HFFc6 (cell line): ENCODE measurements at places on chromosomes 2 and 18.

- no peak overlapping the region for H3K4me3 ChIP-seq
- H3K27ac ChIP-seq = no peak overlapping the region
- H3K4me1 ChIP-seq = peaks cover 6% of the 10 kb centered on the region; the same call in 1 of the 2 replicates
Observed at GRCh38 chr18:73168236-73168635, 300.4 kb upstream of the NETO1 start.

DNA sequence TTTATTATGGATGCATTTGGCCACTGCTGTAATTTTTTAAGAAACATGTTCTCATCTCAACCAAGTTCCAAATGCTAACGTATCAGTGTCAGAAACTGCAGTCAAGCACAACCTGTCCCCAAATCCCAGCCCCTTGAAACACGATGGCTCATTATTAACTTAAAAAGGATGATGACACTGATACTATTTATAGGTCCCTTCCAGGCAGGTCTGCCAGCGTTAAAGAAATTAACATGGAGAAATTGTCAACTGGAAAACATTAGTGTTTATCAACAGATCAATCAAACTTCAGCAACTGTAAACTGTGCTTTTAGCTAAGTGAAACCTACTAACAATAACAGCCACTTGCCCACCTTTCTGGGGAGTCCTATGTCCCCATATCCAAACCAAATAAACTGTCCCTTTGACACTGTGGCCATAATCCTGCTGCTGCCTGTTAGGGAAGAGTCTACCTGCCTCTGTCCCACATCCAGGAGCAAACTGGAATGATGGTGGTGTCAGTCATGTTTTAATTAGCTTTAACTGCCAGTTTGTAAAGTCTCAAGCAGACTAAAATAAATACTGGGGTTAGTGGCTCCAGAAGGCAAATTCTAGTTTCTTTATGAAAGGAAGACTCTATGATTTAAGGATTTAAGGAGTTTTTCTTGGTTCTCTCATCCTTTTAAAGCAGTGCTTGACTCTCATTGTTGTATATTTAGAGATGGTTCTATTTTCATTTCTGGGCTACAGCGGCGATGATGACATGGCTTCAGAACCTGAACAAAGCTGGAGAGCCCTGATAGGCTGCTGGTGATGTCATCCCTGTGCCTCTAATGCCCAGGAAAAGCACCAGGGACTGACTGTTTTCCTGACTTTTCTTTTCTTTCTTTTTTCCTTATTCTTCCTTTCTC is 583.6 kb upstream of the PIK3C3 start:
- no peaks in the 10 kb centered on the region for H3K4me1 ChIP-seq
- no peak overlapping the region for H3K27ac ChIP-seq
- H3K4me3 ChIP-seq = no peak overlapping the region
- DNase-seq = no peak

GRCh38 chr18:78021196-78021595 is 771.5 kb downstream of the GALR1 start:
- no peak for DNase-seq
- no peak overlapping the region for H3K4me3 ChIP-seq
- H3K4me1 ChIP-seq = no peaks in the 10 kb centered on the region
- no peaks in the 10 kb centered on the region for H3K27me3 ChIP-seq

GRCh38 chr2:107730898-107731297 is 95.8 kb upstream of the RGPD4 start:
- H3K27ac ChIP-seq = no peak overlapping the region
- H3K36me3 ChIP-seq = no peaks in the 10 kb centered on the region
- no peaks in the 10 kb centered on the region for H3K27me3 ChIP-seq
- no peak for DNase-seq
- no peak overlapping the region for H3K4me3 ChIP-seq

GRCh38 chr2:56107502-56108220 is 76.1 kb upstream of the CCDC85A start:
- peaks cover 20% of the 10 kb centered on the region for H3K27me3 ChIP-seq
- DNase-seq = no peak
- H3K4me1 ChIP-seq = peaks cover 25% of the 10 kb centered on the region
- H3K27ac ChIP-seq = no peak overlapping the region

DNA sequence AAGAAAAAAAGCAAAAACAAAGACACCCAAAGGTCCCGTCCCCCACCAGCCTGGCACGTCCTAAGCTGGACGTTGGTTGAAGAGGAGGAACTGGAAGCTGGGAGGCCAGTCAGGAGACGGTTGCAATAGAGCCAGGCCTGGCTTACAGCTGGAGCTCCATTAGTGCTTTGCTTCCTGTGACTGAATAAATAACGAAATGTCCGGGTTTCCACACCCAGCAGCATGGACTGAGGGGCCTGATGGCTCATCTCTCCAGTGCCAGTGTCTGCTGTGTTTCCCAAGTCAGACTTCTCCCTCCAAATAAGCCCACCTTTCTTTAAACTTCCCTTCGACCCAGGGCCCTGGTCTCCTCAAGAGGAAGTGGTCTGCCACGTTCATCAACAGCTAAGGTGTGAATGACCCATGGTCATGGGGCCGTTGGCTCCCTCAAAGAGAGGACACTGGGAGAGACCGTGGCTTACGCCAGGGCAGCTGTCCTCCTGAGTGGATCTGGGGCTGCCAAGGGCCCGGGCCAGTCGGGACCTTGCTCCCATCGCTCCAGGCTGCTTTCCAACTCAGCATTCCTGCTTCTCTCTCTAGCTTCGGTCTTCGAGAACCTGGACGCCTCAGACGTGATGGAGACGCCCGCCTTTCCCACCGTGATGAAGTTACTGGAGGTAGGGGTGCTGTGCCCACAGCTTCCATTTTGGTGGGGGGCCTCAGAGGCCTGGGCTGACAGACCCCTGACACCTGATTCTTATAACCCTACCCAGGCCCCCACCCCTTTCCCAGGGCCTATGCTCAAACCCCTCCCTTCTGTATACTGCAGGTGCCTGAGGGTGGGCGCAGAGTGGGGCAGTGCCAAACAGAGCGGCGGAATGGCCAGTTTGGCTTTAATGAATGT is 44.9 kb downstream of the MYO7B start:
- no peak overlapping the region for H3K27ac ChIP-seq
- no peak for DNase-seq
- H3K27me3 ChIP-seq = peaks cover 21% of the 10 kb centered on the region
- no peak overlapping the region for H3K4me3 ChIP-seq
- H3K36me3 ChIP-seq = no peaks in the 10 kb centered on the region

DNA sequence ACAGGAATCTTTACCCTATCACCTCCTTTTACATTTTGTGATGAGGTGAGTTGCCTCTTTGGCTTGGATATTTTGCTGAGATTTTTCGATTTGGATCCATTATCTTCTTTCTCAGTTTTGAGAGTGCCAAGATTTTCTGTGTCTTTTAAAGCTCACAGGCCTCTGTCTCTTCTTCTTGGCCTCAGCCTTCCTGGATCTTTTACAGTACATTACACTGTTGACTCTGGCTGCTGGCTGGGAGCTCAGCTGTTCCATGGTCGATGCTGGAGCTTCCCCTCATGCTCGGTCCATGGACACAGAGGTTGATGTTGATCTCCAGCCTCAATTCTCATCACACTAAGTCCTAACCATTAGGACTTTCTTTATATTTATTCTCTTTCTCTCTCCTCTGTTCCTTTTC is 332.8 kb upstream of the UBE2E3 start:
- no peak overlapping the region for H3K4me3 ChIP-seq
- no peaks in the 10 kb centered on the region; the same call in 1 of the 2 replicates for H3K27me3 ChIP-seq
- no peaks in the 10 kb centered on the region for H3K36me3 ChIP-seq

DNA sequence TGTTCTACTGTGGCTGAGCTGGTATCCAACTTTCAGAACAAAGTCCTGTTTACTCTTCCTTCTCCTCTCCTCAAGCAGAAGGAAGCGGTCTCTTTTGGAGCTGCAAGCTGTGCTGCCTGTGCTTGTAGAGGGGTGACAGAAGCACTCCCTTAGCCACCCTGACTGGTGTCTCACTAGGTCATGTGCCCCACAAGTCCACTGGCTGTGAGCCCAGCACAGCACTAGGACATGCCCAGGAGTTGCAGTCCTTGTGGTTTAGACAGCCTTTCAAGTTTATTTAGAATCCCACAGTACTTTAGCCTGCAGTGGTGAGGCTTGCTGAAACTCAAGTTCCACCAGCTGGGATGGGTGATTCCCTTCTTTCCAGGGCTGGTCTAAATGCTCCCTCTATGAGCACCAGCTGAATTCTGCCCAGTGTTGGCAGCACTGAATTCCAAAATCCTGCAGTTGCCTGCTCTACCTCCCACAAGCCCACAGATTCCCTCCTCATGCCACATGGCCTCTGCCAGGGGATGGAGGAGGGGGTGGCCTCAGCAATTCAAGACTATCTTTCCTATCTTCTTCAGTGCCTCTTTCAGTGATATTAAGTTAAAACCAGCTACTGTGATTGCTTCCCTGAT is 61.2 kb downstream of the CCDC85A start:
- H3K4me3 ChIP-seq = no peak overlapping the region; the same call in 1 of the 2 replicates
- H3K4me1 ChIP-seq = peaks cover 87% of the 10 kb centered on the region
- H3K36me3 ChIP-seq = peaks cover 50% of the 10 kb centered on the region
- peak overlapping the region; percentile 60 for H3K27ac ChIP-seq
- no peaks in the 10 kb centered on the region; the same call in 1 of the 2 replicates for H3K27me3 ChIP-seq
- DNase-seq = peak; percentile 71

DNA sequence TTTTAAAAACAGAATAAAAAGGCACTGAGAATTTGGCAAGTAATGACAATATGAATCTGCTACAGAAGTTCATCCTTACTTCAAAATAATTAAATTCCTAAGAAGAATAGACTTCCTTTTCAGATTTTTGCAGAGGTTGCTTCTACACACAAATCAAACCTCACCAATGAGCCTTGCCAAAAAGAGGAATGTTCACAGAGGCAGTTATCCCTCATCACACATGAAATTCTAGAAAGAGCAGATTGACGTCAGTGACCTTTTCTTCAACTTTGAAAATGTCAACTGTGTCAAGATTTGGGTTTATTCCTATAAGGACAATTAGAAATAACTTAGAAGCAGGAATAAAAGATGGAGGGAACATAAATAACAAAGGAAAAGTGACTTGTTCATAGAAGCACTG is 64.6 kb downstream of the MBD2 start:
- H3K4me1 ChIP-seq = peaks cover 71% of the 10 kb centered on the region
- DNase-seq = no peak
- H3K27ac ChIP-seq = no peak overlapping the region
- H3K27me3 ChIP-seq = peaks cover 3% of the 10 kb centered on the region; the same call in 1 of the 2 replicates

- no peak overlapping the region for H3K27ac ChIP-seq
- no peak for DNase-seq
- H3K36me3 ChIP-seq = no peaks in the 10 kb centered on the region
- no peaks in the 10 kb centered on the region for H3K4me1 ChIP-seq
Observed at GRCh38 chr18:44356566-44357157, 324.0 kb upstream of the SETBP1 start.

GRCh38 chr2:173238385-173238784 is 116.3 kb upstream of the CDCA7 start:
- H3K27me3 ChIP-seq = no peaks in the 10 kb centered on the region
- H3K4me3 ChIP-seq = no peak overlapping the region
- peaks cover 19% of the 10 kb centered on the region for H3K36me3 ChIP-seq
- no peak for DNase-seq
- H3K27ac ChIP-seq = no peak overlapping the region

GRCh38 chr18:37565101-37565976 is at the start of gene CELF4:
Gene CELF4, minus strand, starts transcription at chr18:37565798.
- H3K27me3 ChIP-seq = peaks cover 53% of the 10 kb centered on the region
- H3K4me3 ChIP-seq = peak within 1 kb of the TSS; percentile 90
- DNase-seq = no peak
- no peaks in the 10 kb centered on the region for H3K36me3 ChIP-seq
- H3K4me1 ChIP-seq = peaks cover 6% of the 10 kb centered on the region
- H3K27ac ChIP-seq = no peak within 1 kb of the TSS; the same call in 1 of the 2 replicates

DNA sequence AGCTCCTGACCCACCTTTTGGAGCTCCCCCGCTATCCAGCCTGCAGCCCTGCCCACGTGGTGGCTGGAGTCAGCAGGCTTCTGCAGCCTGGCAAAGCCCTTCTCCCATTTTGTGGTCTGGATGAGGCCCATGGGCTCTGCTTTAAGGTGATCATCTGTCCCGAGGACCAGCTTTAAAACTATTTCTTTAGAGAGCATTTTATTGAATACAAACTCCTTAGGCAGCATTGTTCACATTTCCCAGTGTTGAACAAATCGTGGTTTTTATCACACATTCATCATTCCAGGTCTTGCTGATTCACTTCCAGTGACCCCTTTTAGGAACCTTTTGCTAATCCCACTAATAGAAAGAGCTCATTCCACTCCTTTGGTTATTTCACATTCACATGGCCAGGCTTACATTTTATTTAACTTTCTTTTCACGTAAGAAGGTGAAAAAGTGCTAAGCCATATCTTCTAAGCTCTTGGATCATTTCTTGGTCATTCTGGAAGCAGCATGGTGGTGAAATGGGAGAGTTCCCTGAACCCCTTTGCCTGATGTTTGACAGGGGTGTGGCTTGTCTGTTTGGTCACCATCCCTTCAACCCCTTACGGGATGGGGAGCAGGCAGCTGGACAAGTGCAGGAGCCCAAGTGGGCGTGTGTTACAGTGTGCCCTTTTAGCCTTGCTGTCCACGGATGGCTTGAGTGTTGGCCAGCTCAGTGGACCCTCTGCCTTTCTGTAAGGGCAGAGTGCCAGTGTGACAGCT is 80.4 kb upstream of the RAPGEF4 start:
- no peaks in the 10 kb centered on the region; the same call in 1 of the 2 replicates for H3K27me3 ChIP-seq
- peaks cover 21% of the 10 kb centered on the region for H3K4me1 ChIP-seq
- peaks cover 48% of the 10 kb centered on the region for H3K36me3 ChIP-seq
- DNase-seq = peak; percentile 91

DNA sequence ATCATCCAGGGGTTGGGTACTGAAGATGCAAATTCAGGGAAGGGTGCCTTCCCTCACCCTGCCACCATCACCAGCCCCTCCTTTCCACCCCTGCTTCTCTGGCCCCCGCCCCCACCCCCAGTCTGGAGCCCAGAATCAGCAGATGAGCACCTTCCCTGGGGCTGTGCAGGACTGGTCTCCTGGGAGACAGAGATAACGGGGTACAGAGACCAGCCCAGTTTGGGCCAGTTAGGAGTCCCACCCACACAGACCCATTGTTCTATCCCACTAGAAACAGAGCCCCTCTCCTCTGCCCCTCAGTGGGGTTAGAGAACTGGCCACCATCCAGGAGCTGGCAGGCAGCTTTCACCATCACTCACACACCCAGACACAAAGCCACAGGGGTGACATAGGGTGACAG is 4.5 kb upstream of the CRYBA2 start:
- H3K27ac ChIP-seq = no peak overlapping the region
- no peak for DNase-seq
- H3K27me3 ChIP-seq = peaks cover 54% of the 10 kb centered on the region
- H3K36me3 ChIP-seq = no peaks in the 10 kb centered on the region
- no peak overlapping the region for H3K4me3 ChIP-seq

- no peak for DNase-seq
- H3K4me1 ChIP-seq = no peaks in the 10 kb centered on the region
- H3K36me3 ChIP-seq = peaks cover 4% of the 10 kb centered on the region; the same call in 1 of the 2 replicates
- H3K27ac ChIP-seq = no peak overlapping the region
- no peaks in the 10 kb centered on the region for H3K27me3 ChIP-seq
Observed at GRCh38 chr18:4587204-4587603, 132.1 kb upstream of the DLGAP1 start.

GRCh38 chr2:175310813-175311504 is 129.4 kb upstream of the ATP5MC3 start:
- H3K27ac ChIP-seq = no peak overlapping the region
- no peak overlapping the region for H3K4me3 ChIP-seq
- no peaks in the 10 kb centered on the region for H3K36me3 ChIP-seq
